ENCODE measurements at places on chromosomes 7 and 10. TPM values are rescaled to one million over a fixed set of nuclear protein-coding genes. Genes with fewer than 3 reads are reported as not detected.

GRCh38 chr10:71496927-71497762, 100.4 kb downstream of the CDH23 start:
- DNase-seq, result no peak

GRCh38 chr10:23834091-23834490, 374.8 kb upstream of the KIAA1217 start:
- no peak for DNase-seq

DNA sequence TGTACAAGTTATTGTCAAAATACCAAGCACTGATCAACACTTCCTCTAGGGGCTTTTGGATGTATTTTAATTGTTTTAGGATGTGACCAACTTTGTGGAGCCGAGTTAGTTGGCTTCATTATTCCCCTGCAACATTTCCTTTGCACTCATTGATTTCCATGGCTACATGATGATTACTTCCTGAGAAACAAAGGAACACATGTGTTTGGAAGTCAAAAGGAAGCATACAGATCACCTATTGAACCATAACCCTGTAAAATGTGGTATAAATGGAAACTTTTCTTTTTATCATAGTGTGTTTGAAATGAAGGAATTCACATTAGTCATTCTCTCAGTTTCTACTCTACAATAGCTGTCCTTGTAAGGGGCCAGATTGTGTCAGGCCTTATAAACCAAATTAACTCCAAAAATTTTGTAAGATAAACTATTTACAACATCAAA, 32.2 kb upstream of the EXOC6 start:
- DNase-seq, result no peak

DNA sequence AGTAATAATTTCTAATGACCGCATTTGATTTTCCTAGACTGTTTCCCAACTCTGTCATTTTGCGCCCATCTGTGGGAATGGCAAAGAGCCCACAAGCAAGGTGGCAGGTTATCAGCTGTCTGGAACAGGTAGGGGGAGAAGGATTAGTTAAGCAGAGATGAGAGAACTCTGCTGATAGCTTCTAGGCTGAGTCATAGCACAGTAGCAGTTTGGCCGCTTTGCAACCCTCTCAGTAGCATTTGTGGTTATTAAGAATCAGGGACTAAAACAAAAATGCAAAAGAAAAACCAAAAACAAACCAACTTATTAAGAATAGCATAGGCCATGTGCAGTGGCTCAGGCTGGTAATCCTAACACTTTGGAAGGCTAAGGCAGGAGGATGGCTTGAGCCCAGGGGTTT, 602.7 kb upstream of the SORCS1 start:
- no peak for DNase-seq

GRCh38 chr7:157560258-157560654, 223.5 kb downstream of the DNAJB6 start:
- no peak for DNase-seq

GRCh38 chr7:144812379-144813283, 23.2 kb downstream of the TPK1 start:
- DNase-seq, result peak; percentile 71

DNA sequence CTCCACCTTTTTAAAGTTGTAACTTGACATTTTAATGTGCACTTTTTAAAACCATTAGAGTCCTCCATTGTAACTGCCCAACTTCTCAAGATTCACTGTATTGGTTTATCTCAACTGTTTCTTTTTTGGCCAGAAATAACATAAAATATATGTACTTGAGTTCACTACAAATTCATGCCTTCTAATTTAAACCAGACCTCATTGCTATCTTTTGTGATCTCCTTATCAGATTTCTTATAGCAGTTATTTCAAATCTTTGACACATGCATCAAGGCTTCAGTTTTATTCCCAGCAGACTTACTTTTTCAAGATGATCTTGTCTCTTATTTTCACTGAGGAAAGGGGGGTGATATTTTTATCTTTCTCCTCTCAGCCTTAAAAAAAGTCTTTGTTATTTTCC, 154.3 kb downstream of the PHF14 start:
- no peak for DNase-seq

GRCh38 chr7:73718905-73719805, at the start of gene STX1A:
Gene STX1A, minus strand, starts transcription at chr7:73719669. Its CDS starts 38 bp downstream, at chr7:73719631.
- DNase-seq, result peak; percentile 81

Gene ZNF727
- total RNA-seq, result not detected

Gene ATAD1
- total RNA-seq, result 50.4 TPM
